ENCODE measurements at places on chromosomes 7 and 10.

GRCh38 chr7:48611993-48612392 lies 312.4 kb upstream of the CDC14C start:
- DNase-seq, result no peak

GRCh38 chr7:89336121-89336520 lies 540.6 kb upstream of the TEX47 start:
- DNase-seq, result no peak

- DNase-seq, result no peak
Observed at GRCh38 chr10:86538547-86538946, 17.0 kb upstream of the WAPL start.

DNA sequence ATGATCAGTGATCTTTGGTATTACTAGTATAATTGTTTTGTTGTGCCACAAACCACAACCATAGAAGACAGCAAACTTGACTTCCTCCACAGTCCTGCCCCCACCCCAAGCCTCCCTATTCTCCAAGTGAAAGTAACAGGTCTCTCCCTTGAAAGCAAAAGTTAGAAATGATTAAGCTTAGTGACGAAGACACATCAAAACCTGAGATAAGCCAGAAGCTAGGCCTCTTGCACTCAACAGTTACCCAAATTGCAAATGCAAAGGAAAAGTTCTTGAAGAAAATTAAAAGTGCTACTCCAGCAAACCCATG lies 7.5 kb downstream of the SAR1A start:
- DNase-seq, result no peak

DNA sequence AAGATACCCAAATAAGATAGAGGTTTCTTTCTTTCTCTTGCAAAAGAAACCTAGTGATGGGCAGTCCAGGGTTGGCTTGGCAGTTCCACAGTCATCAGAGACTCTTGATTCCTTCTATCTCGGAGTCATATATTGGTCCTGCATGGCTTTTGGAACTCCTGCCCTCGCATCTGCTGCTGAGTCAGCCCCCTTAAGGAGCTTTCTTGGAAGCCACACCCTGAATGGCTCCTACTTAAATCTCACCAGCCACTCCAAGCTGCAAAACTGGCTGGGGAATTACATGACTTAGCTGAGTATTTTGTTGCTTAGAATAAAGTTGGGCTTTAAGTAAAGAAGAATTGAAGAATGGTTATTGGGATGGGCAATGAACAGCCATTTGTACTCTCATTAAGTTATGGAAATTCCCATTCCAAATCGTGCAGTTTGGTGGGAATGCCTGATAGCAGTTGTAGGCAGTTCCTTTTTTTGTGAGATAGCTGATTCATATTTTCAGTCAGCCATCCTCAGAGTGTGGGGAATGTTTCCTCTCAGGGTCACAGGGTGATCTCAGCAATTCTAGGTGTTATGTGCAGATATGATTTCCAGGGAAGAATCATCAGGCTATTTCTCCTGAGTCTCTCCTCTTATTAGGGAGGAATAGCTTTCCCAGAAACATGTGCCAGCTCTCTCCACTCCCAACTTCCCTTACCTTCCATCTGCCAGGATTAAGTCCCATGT lies 209.9 kb downstream of the BBS9 start:
- DNase-seq, result no peak

DNA sequence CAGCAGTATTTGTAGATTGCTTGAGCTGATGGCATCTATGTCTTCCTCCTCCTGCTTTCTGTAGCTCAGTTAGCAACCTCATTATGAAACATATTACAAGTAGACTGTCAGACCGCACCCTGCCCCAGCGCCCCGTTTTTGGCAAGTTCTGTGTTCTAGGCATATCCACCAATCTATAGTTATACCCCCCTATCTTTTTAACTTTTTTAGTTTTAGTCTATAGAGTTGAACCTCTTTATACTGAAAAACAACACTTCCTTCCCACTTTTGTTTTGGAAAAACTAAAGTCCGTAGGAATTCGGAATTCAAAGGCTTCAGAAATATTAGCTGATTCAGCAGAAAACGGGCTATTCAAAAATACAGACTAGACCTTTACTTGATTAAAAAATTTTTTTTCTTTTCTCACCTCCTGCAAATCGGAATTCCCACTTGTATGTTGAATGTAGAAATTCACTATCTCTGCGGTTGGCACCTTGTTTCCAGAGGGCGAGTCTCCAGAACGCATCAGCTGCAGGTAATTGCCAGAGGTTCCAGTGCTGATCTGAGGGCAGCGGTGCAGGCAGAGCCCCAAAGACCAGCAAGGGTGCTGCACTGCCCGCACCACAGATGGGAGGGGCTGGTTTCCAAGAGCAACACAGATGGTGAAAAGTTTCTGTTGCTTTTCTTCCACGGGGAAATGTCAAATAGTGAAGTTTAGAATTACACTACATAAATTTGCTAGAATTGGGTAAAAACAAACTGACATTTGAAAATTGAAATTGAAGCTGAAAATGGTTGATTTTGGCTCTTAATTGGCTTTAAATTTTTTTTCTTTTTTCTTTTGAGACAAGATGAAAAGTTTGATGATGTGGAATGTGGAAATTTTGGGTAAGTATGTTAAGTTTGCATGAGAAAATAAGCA lies 2.2 kb upstream of the FZD8 start:
- DNase-seq, result no peak

DNA sequence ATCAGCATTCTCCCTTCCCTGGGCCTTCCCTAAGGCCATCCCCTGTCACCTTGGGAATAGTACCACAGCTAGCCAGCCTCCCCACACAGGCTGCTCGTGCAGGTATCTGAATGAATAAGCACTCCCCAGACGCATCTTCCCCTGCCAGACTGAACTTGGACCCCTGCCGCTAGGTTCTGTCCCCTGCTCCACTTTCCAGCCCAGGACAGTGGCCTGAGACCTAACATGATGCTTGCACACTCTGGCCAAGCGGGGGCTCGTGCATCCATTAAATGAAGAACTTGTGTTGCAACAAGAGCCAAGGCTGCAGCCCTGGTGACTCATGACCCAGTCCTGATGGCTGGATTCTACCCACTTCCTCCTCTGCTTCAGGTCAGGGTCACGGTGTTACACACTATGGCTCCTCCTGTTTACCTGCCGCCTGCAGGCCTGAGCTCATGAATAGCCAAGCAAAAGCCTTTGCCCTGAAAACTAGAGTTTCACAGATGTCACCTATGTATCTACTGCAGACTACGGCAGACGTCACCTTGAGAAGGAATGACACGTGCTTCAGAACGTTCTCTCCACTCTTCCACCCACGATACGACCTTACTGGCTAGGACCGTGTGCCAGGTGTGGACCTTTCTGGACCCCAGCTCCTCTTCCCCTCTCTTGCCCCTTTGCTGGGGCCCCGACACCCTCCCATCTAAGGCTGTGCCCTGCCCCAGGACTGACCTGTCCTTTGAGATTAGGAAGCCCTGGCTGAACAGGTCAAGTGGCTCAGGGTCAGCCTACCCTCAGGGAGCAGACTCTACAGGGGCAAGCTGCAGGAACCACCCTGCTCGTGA lies 6.5 kb downstream of the ASB13 start:
- DNase-seq, result no peak

- DNase-seq, result no peak
Observed at GRCh38 chr10:71092812-71093401, 119.5 kb upstream of the UNC5B start.

GRCh38 chr10:106338486-106338885 lies 826.0 kb downstream of the SORCS1 start:
- no peak for DNase-seq

DNA sequence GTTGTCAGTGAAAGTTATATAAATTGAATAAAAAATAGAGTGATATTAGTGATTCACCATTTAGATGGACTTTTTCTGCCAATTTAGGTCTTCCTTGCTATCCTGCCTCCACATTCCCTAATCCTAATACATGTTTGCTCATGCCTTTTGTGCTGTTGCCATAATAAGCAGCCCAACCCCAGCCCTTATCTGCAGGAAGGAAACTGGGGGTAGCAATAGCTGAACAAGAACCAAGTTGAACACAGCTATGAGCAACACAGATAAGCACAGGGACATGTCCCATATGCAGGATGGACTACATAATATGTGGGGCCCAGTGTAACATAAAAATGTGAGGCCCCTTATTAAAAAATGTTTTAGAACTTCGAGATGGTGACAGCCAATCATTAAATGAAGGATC lies 91.2 kb upstream of the AHR start:
- DNase-seq, result no peak

GRCh38 chr10:106997721-106998120 lies 166.8 kb downstream of the SORCS1 start:
- DNase-seq, result no peak

GRCh38 chr7:16747102-16747501 lies 6.5 kb upstream of the TSPAN13 start:
- DNase-seq, result no peak

DNA sequence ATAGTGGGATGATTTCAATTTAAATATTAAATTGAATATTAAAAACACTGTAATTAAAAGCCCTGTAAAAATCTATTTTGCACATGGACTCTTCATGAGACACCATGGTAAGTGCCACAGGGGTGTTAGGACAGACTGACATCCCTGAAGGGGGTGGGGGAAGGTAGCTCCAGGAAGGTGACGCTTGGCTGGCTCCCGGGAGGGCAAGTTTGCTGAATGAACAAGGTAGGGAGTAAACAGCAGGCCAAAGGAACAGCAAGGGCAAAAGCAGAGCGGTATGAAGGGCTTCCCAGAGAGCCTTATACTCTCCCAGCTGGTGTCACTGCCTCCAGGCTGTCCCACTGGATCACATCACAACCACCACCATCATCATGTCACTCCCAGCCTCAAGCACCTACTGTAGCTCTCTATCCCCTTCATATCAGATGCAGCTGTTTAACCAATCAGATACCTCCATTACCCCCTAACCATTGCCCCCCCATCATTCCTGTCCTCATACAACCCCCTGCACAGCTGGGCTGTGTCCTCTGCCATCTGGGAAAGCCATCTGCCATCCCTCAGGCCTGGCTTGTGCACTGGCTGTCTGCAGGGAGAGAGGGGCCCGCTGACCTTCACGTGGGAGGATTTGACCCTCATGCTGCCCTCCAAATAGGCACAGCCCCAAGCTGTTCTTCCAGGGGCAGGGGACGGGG lies 19.5 kb downstream of the HSPA12A start:
- DNase-seq, result no peak

DNA sequence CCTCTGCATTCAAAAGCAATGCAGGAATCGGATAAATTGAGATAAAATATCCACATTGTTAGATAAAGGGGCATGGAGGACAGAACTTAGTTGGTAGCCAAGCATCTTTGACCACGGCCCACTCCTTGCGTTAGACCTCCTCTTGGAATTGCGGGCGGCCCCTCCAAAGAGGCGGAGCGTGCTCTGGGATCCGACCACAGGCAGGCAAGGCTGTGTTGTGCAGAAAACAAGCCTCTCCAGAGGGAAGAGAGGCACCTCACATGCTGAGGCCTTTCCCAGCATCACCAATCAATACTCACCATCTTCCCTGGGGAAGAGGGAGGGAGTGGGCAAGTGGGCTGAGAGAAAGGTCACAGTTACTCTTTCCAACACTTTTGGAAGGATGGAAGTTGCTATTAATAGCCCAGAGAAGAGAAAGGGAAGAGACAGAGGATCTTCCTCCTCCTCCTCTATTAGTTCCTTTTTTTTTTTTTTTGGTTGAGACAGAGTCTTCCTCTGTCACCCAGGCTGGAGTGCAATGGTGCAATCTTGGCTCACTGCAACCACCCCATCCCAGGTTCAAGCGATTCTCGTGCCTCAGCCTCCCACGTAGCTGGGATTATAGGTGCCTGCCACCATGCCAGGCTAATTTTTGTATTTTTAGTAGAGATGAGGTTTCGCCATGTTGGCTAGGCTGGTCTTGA lies 49.7 kb upstream of the NRF1 start:
- no peak for DNase-seq

- DNase-seq, result no peak
Observed at GRCh38 chr10:72340510-72341261, 14.0 kb downstream of the DNAJB12 start.
